ENCODE measurements at places on chromosomes 3 and 15.

GRCh38 chr15:79007066-79007465 lies 62.2 kb upstream of the CTSH start:
- no peak for DNase-seq

DNA sequence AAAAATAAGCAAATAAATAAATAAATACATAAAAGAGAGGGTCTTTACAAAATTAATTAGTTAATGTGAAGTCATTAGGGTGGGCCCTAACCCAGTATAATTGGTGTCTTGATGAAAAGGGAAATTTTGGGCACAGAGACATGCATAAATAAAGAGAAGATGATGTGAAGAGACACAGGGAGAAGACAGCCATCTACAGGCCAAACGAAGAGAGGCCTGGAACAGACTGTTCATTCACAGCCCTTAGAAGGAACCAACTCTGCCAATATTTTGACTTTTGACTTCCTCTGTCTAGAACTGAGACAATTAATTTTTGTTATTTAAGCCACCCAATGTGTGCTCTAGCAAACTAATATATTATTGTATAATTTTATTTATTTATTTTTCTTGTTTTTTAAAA lies 29.6 kb upstream of the SELENOK start:
- no peak for DNase-seq

GRCh38 chr3:55454611-55455010 lies 32.5 kb downstream of the WNT5A start:
- DNase-seq: no peak

- no peak for DNase-seq
Measured at GRCh38 chr3:109188741-109189140, 52.2 kb downstream of the C3orf85 start.

DNA sequence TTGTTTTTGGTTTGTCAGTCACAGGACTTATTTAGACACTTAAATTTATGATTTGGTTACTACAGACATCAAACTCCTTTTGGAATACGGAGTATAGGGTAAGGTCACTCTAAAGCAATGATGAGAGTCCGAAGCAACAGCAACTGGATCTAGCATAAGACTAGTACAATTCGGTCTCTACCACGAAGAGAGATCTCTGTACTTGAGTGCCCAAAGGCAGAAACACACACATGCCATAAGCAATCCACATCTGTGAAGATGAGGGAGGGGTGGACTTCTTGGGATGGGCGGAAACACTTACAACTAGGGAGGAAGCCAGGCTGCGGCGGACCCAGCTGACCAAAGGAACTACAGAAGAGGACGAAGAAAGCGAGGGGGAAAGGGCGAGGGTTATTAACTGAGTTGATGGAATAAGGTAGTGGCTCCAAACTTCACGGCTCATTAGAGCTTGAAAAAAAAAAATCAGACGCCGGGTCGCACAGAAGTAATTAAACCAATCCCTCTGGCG lies 595 bp downstream of the DPH6 start:
- peak; percentile 7 for DNase-seq

DNA sequence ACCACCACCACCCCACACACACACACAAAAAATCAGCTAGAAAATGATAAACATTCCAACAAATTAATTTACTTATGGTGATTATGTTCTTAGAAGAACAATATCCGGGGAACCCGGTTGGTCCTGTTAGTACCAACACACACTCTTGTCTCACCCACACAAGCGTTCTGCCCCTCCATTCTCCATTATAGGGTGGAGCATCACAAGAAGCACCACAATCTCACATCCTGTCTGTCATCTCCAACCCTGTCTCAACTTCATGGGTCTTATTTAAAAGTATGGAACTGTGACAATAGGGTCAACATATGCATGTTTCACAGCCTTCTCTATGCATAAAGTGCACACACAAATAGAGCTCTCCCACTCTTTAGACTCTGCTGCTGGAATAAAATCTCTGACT lies 5.6 kb downstream of the GSK3B start:
- DNase-seq: no peak

All from activated gamma-delta T cell treated with Interleukin-2 at 50 U/mL for 16 hours (primary cell).